Activated CD8-positive, alpha-beta memory T cell treated with anti-CD3 and anti-CD28 coated beads for 4 hours (primary cell): ENCODE measurements at places on chromosomes 3 and 15.

DNA sequence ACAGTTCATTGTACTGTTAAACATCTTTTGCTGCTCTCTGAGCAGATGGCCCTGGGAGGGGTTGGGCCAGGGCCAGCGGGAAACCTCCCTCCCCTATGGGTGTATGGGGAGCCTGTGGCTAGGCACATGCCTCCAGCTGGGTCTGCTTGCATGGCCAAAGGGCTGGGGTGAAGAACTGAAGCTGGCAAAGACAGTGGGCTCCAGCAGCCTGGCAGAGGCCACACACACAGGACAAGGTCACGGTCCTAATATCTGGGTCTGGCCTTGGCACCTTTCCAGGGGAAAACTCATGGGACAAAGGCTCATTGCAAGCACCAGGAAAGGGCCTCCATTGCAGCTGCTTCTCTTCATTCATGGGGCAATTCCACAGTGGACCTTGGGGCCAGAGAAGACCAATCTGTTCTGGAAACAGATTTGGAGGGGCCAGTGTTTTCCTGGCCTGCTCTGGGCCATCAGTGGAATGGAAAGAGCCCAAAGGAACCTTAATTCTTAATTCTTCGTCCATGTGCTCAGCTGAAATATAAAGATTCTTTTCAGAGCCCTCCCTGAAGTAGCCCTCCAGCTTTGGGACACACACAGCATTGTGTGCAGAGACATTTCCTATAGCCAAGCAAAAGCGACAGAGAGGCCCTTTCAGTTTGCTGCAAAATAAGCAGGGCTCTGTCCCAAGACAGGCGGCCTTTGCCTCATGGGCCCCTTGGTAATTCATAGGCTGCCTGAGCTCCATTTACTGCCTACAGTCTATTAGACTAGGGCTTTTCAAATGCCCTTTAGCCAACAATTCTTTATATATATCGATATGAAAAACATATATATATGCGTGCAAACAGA is 11.3 kb upstream of the LIMD1 start:
- no peak for DNase-seq

DNA sequence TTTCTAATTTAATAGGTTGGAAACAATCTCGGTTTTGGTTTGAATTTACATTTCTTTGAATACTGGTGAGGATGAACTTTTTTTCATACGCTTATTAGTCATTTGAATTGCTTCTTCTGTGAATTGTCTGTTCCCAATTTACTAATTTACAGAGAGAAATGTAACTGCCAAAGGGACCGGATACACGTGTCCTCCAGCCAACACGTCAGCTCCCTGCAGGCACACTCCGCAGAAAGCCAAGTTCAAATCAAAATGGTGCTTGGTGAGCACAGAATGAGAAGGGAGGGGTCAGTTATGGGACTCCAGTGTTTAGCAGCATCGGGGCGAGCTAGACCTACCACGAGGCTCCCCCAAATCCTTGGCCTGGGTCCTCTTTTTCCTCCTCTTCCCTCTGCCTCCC is 10.8 kb upstream of the TSEN2 start:
- no peak for DNase-seq

DNA sequence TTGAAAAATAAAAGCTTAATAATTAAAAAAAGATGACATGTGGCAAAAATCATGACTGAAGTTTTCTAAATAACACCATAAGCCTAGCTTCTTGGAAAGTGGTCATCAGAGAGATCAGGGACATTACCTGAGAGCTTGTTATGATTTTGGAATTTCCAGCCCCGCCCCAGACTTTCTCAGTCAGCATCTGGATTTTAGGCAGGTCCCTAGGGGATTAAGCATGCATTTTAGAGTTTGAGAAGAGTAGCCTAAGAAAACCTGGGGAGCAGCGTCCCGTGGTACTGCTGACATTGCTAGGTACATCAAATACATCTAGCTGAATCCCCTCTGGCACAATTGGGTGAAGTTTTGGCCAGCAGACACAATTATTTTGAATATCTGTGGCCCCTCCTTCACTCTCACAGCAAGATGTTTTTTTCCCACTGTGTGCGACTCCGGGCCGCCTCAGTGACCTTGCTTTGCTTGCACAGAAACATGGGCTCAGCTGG is 58.7 kb upstream of the MEF2A start:
- no peak for DNase-seq

- no peak for DNase-seq
Observed at GRCh38 chr15:85771781-85772445, 22.8 kb downstream of the KLHL25 start.

- no peak for DNase-seq
Observed at GRCh38 chr15:66004618-66005262, 135.4 kb downstream of the RAB11A start.

DNA sequence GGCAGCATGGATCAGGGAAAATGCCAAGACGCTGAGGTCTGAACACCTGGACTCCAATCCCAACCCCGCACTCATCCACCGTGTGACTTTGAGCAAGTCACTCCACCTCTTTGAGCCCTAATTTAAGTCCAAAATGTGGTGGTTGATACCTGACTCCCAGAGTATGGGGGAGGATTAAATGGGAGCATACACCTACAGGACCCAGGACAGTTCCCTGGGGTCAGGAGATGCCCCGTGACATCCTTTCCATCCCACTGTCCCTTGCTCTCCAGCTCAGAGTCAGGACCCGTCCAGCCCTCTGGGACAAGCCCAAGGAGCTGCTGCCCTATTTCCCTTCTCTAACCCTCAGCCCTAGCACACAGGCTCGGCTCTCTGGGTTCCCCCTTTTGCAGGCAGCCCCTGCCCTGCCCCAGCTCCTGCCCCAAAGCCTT is 276.4 kb downstream of the XXYLT1 start:
- no peak for DNase-seq

- no peak for DNase-seq
Observed at GRCh38 chr3:66693461-66694031, 192.7 kb upstream of the LRIG1 start.

- no peak for DNase-seq
Observed at GRCh38 chr3:13419505-13420044, 547 bp downstream of the NUP210 start.

GRCh38 chr3:135809021-135809634 is 156.4 kb upstream of the PPP2R3A start:
- DNase-seq, result no peak

DNA sequence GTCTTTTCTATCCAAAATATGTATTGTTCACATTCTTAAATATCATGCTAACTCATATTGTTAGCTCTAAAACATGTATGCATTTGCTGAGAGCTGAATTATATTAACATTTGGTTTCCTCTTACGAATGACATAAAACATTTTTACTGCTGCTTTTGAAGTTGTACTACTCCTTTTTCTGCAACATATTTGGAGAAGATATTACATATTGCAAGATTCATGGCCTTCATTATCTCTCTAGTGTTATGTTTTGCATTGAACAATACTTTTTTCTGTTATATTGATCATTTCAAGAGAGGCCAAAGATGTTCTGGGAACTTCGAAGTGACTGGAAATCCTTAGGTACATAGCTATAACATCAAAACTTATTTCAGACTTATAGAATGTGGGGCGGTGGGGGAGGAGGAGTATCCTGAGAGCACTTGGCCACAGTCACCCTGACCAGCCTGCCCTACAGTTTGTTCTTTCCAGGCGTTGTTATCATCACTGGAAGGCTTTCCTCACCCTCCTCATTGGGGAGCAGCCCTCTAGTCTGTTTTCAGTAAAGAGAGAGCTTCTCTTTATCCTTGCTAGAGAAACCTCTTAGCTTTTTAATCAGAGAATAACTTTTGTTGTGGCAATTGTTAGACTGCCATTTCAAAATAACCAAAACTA is 868.6 kb downstream of the OTOL1 start:
- DNase-seq, result no peak

- DNase-seq, result no peak
Observed at GRCh38 chr3:11689749-11690148, 46.0 kb upstream of the VGLL4 start.

DNA sequence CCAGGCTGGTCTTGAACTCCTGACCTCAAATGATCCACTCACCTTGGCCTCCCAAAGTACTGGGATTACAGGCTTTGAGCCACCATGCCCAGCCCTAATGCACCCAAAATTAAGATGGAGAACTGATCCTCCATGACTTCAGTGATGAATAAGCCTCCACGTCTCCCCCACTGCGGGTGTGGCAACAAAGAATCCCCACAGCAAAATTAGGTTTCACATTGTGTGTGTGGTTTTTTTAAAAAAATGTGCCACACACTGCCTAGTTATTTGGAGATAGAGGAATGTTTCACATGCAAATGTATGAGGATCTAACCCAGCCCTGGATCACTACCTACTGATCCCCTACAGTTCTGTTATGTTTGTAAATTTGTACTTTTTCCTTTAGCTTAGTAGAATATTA is 17.3 kb downstream of the HDAC11 start:
- no peak for DNase-seq

DNA sequence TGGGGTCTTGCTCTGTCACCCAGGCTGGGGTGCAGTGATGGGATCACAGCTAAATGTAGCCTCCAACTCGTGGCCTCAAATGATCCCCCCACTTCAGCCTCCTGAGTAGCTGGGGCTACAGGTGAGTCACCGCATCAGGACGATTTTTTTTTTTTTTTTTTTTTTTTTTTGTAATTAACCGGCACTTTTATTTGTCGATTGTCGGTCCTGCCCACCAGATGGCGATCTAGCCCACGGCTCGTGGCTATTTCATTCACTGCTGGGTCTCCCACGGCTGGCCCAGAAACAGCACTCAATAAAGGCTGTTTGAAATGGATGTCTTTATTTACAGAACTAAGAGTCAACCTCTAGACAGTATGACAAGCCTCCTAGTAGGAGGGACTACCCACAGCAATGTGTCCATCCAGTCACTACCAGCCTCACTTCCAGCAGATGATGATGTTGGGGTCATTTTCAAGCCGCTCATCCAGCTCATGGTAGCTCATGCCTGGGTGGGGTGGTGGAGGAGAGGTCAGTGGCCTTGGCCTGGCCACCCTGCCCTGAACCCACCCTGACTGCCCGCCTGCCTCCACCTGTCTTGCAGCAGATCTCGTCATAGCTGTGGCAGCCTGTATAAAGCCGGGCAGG is 1.8 kb upstream of the ZMYND10 start:
- peak; percentile 63 for DNase-seq

DNA sequence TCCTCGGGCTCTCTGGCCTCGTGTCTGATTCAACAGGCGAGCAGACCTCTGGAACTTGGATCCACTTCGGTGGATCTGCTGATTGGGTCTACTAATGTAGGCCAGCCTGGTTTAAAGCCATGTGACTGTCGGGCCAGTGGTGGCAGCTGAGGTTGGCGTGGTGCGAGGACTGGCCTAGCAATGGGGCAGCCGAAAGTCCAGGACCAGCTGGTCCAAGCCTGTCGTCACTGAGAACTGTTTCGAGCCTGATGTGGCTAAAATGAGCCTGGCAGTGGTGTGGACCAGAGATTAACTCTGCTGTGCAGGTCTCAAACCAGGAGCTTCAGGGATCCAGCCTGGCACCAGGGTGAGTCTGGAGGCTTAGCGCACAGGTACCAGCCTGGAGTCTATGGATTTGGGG is 56.4 kb upstream of the ROBO1 start:
- DNase-seq, result no peak

- DNase-seq, result no peak
Observed at GRCh38 chr15:75945953-75946352, 42.3 kb downstream of the FBXO22 start.

DNA sequence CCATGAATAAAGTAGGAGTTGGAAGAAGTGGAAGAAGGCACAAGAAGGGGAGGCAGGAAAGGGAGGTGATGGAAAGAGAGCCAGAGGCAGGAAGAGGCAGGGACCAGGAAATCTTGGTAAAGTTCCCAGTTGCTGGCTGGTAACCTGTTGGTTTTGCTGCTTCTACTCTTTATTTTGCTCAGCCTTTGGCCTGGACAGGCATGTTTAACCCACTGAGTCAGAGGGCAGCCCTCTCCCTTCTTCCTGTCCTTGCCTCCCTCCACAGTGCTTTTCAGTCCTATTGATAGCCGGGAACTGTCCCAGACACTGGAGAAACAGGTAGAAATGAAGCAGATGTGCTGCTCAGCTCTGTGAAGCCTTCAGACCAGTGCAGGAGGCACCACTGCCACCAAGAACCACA is 43.4 kb upstream of the APEH start:
- no peak for DNase-seq

- DNase-seq, result no peak
Observed at GRCh38 chr3:37588758-37589157, 272.9 kb upstream of the CTDSPL start.

GRCh38 chr3:38519000-38519399 is 22.9 kb downstream of the EXOG start:
- DNase-seq, result no peak

DNA sequence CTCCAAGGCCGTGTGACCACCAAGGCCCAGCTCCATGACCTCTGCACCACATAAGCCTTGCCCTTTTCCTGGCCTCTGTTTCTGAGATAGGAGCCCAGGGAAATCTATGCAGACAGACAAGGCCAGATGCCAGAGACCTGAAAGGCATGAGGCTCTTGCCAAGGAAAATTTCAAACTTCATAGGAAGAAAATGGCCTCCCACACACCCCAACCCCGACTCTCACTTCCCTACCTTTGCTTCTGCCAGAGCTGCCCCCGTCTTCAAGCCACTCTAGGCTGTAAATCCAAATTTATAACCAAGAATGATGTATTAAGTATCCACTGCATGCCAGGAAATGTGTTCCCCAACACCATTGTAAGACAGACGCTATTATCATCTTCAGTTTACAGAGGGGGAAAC is 65.5 kb upstream of the HRH1 start:
- DNase-seq, result no peak

DNA sequence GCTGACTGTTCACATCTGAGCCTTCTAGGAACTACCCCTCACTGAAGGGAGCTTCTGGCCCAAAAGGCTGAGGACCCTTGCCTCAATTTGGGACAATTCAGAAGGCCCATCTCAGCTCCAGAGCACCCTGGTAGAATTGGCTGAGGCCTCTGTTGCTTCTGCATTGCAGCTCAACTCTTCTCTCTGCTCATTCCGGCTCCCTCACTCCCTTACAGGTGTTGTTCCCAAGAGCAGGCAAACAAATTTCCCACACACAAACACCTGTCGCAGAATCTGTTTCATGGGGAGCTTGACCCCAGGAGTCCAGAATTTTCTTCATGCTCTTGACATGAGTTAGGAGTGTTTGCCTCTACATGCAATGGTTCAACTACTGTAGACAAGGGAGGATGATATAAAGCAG is 78.7 kb downstream of the CRYGS start:
- DNase-seq, result no peak

DNA sequence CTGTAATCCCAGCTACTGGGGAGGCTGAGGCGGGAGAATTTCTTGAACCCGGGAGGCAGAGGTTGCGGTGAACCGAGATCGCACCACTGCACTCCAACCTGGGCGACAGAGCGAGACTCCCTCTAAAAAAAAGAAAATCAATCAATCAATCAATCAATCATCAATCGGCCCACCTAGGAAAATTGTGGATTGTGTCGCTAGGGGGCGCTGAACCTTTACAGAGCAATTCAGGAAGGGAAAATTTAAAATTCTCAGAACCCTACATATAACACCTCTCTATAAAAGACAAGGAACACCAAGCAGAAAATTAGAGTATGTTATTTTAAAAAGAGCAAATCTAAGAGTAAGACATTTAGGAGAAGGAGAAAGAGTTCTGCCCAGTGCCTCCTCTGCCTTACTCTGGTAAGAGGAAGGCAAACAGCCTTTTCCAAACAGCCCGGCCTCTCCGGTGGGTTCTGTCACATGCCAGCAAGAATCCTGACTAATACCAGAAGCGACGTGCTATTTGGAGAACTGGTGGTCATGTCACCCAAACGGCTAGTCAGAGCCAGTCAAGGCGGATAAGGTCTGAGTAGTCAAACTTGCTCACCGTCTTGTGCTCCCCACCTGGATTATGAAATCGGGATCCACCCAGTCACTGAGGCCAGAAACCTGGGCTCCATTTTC is 22.3 kb upstream of the SMCO1 start:
- DNase-seq, result peak; percentile 33
